ENCODE measurements at places on chromosomes 16 and 17.
A peak's percentile ranks its signal among the peaks of the same experiment; 100 is the strongest.

DNA sequence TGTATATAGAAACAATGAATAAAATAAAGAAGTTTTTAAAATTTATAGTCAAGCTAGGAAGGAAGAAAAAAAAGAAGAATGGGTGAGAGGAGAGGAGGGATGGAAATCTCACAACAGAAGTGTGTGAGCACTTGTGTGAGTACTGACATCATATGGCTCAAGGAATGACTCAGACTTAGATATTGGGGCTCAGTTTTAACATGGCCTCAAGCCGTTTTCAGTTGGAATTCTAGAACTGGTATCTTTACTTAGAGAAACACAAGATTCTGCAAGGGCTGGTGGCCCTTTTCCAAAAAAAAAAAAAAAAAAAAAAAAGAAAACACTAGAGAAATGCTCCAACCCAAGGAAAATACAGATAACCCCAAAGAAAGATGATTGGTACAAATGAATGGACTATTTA, 55.1 kb downstream of the STXBP4 start:
- DNase-seq, result no peak

GRCh38 chr16:56506941-56507340, 12.9 kb downstream of the BBS2 start:
- no peak for DNase-seq

DNA sequence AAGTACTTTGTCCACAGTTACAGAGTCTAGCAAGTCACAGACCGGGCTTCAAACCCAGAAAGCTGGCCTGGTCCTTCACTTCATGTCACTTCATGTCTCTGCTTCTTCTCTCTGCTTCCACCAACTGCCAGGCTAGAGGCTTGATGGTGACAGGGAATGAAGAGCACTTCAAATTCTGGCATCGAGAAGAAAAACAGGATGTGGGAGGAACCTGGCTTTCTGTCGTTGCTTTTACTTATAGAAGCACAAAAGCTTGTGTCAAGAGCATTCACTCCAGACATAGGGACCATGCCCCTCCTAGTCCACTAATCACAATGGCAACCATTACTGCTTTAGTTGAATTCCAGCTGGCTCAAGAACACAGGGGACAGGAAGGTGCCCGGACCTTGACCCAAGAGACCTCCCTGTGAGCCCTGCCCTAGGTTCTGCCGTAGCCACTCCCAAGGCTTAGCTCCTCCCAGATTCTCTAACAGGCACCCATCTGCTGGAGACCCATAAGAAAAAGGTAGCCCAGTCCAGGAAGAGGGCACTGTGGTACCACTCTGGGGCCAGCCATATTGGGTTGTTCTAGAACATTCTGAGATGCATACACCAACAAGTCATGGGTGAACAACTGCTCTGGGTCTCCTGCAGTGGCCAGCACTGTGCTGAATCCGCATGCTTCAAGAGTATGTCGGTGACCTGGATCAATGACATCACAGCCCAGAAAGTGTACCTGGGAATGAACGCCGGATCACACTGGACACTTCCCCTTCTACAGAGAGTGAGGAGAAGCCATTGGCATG, 181.8 kb downstream of the C16orf95 start:
- DNase-seq, result no peak

DNA sequence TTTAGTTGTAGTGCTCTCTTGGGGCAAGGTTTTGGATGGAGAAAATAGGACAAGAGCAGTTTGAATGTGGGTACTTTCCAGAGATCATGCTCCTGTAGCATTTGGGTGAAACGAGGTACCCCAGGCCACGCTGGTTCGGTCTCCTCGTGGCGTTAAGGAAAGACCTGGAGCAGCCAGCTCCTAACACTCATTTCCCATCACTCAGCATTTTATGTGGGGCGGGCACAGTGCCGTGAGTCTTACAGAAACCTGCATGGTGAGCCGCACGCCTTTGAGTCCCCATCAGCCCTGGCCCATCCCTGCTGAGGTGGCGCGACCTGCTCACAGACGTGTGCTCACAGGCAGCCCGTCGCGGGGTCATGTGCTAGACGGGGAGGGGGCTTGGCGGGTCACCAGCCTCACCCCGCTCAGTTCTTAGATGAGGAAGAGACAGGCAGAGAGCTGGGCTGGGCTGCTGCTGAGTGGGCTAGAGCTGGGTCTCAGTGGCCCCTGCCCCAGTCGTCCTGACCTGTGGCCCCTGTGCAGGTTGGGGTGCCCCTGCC, 37.3 kb downstream of the TBCD start:
- no peak for DNase-seq

DNA sequence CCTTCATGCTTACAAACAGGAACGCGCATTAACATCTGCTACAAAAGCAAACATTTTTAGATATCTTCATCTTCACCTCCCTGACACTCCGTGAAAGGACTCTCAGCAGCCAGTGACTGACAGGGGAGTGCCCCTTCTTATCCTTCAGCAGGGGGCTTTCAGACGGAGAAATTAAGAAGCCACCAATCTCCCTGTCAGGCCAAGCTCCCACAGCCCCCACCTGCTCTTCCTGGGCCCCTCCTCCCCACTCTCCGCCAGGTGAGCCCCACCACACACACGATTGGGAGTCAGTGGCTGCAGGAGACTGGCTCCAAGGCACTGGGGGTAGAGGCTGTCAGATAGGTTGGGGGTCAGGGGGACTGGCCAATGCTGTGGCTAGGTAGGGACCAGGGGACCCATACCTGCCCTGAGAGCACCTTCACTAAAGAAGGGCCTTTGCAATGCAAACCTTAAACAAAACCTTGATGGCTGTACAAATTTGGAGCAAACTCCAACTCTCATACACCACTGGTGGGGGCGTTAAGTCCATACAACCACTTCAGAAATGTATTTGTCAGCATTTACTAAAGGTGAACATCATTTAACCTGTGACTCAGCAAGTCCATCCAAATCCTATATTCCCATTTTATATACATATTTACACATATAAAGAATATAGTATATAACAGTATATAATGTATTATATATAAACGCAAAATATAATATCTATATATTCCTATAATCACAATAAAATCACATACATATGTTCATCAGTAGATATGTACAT, 232.2 kb downstream of the ZNF423 start:
- no peak for DNase-seq

GRCh38 chr16:50316102-50316847, 49.9 kb downstream of the ADCY7 start:
- no peak for DNase-seq

DNA sequence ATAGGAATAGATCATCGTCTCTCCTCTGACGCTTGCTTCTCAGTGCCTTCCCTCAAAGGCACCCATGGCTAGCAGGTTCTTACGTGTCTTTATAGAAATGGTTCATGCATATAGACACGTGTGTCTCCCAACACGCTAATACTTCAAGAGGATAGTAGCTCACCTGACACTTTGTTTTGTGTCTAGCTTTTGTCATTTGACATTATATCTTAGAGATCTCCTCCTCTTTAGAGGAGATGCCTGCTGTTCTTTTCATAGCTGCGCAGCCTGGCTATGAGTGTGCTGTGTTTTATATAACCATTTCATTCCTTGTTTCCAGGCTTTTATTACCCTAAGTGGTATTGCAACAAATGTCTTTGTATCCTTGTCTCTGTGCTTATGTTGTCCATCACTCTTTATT, 411.7 kb downstream of the CPPED1 start:
- DNase-seq, result no peak

GRCh38 chr17:45852535-45853297, 8.0 kb downstream of the SPPL2C start:
- peak; percentile 29 for DNase-seq

DNA sequence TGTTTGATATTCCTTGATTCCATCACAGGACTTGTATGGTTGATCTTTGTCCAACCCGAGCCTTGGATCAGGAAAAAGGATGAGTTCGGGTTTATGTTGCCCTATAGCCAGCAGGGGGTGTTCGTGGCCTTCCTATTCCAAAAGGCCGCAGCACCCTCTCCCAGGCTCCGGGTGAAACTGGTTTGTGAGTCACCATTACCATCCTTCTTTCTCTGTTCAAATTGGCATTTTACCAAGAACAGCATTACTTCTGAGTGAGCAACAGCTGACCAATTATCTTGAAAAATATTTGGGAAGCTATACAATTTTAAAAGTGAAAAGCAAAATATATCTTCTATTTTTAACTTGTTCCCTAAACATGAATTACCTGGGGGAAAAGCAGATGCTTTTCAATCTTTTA, 24.3 kb upstream of the KRT20 start:
- DNase-seq, result peak; percentile 93

DNA sequence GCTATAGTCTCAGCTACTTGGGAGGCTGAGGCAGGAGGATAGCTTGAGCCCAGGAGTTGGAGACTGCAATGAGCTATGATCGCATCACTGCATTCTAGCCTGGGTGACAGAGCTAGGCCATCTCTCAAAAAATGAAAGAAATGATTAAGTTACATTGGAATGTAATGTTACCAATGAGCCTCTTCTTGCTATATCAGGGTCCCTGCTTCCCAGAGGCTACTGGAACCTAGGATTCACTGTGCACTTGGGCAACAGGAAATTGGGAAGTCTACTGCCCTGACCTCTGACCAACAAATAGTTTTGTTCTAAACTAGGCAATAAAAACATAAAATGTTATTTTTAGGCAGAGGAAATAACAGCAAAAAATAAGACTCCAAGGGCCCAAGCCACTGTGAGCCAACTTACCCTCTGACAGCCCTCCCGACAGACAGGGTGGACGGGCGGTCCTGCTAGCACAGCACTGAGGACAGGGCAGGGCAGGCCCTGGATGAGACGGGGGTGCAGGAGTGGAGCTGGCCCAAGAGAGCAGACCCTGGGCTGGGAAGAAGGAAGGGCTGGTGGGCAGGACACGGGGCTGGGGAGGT, 27.5 kb downstream of the NSMCE1 start:
- no peak for DNase-seq

- no peak for DNase-seq
Measured at GRCh38 chr16:20707461-20707860, 10.0 kb upstream of the ACSM1 start.

DNA sequence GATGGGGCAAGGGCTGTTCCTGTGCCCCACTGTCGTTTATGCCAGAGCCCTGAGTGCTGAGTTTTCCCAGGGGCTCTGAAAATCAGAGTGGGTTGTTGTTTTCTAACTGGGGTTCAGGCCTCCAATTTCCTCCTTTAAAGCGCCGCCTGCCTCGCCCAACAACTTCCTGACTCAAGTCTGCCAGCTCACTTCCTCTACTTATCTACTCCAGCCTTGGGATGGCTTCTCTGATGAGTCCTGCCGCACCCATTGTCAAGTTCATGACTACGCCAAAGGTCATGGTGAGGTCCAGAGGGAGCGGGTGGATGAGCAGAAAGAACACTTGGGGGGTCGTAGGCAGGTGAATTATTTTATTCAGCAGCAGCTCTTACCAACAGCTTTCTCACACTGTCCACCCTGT, 104.7 kb downstream of the UTP18 start:
- no peak for DNase-seq

- no peak for DNase-seq
Measured at GRCh38 chr16:28967156-28967555, 7.4 kb upstream of the SPNS1 start.

- no peak for DNase-seq
Measured at GRCh38 chr16:1057252-1057932, 15.2 kb upstream of the SSTR5 start.

DNA sequence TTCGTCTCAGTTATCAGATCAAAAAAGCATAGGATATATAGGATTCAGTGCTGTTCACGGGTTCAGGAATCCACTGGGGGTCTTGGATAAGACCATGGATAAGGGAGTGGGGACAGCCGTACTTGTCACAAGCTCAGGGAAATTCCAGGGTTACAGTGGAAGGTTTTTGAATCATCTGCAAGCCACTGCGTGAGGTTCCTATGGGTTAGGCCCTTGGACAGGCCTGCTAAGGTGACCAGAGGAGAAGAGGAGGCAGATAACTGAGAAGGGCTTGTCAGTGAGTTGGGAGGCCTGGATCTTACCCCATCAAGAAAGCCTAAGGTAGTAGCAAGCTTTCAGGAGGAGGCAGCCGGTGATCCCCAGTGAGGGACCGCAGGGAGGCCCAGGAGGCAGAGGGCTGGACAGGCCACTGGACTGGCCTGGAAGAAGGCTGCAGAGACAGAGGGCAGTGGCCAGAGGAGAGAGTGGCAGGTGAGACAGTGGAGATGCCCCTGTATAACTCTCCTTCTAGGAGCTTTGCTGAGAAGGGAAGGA, 27.3 kb downstream of the NGFR start:
- no peak for DNase-seq

DNA sequence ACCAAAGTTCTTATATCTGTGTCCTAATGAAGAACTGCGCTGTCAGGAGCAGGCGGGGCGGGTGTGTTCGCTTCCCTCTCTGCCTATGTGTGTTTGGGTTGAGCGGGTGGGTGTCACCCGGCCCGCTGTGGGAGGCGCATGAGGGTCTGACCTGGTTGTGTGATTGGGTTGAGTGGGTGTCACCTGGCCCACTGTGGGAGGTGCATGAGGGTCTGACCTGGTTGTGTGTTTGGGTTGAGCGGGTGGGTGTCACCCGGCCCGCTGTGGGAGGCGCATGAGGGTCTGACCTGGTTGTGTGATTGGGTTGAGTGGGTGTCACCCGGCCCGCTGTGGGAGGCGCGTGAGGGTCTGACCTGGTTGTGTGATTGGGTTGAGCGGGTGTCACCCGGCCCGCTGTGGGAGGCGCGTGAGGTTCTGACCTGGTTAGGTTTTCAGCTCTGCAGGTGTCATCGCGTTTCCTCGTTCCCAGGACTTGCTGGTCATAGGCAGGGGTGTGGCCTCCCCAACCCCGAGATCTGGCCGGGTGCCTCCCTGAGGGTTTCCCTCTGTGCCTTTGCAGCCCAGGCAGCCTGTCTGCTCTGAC, 69.6 kb upstream of the ZNF750 start:
- DNase-seq, result no peak

DNA sequence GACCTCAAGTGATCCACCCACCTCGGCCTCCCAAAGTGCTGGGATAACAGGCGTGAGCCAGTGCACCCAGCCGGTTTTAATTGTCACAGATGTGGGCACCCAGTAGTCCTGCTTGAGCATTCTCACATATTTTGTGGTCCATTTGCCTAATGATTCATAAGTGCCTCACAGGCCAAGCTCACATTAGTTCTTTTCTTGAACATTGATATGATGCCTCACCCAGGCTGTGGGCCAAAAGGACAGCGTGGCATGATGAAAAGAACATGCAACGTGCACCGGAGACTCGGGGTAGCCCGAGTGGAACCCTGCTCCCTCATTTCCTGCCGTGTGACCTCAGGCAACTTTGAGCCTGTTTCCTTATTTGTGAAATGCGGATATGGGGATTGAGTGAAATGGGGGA, 181.9 kb downstream of the SNX29 start:
- no peak for DNase-seq
